Breast epithelium (tissue), 4 donors: ENCODE measurements at places on chromosomes 6 and 20.
A peak's percentile ranks its signal among the peaks of the same experiment; 100 is the strongest.

- H3K27me3 ChIP-seq, result no peaks in the 10 kb centered on the region
- H3K27ac ChIP-seq, result no peak overlapping the region
- DNase-seq, result no peak
- no peaks in the 10 kb centered on the region for H3K4me1 ChIP-seq
Measured at GRCh38 chr20:4087923-4088322, 72.6 kb upstream of the RNF24 start.

- H3K36me3 ChIP-seq, result no peaks in the 10 kb centered on the region
- H3K27ac ChIP-seq, result no peak overlapping the region
Measured at GRCh38 chr20:30513050-30513628, 744.3 kb upstream of the DEFB115 start.

- peak overlapping the region; percentile 80 for H3K27ac ChIP-seq
- H3K4me3 ChIP-seq, result no peak overlapping the region
- peak; percentile 72 for DNase-seq
- H3K4me1 ChIP-seq, result peaks cover 8% of the 10 kb centered on the region
Measured at GRCh38 chr6:56370127-56370540, 122.8 kb upstream of the COL21A1 start.

DNA sequence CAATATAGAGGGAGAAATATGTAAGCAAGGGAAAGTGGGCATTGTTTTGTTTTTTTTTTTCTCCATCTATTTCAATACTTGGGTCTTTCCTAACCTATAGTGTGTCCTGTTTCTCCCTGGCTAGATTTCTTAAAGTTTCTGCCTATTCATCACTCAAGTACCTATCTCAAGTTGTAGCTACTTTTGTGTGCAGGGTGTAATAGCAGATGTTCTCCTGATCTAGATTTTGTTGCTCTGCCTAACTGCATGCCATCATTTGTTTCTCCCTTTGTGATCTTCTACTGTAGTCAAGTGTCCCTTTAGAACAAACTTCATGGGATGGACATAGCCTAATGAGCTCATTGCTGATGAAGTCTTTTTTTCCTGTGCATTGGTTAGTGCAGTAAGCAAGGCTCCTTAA, 45.8 kb downstream of the TOP1 start:
- H3K36me3 ChIP-seq, result no peaks in the 10 kb centered on the region
- no peaks in the 10 kb centered on the region for H3K4me1 ChIP-seq
- H3K27me3 ChIP-seq, result no peaks in the 10 kb centered on the region
- no peak overlapping the region for H3K27ac ChIP-seq

- DNase-seq, result peak; percentile 85
- H3K36me3 ChIP-seq, result no peaks in the 10 kb centered on the region
- H3K4me1 ChIP-seq, result peaks cover 10% of the 10 kb centered on the region
- H3K4me3 ChIP-seq, result no peak overlapping the region
Measured at GRCh38 chr20:44747166-44748004, 1.7 kb downstream of the KCNK15 start.

GRCh38 chr6:119501798-119502483, 152.4 kb upstream of the MAN1A1 start:
- no peaks in the 10 kb centered on the region for H3K36me3 ChIP-seq
- no peak for DNase-seq
- no peak overlapping the region for H3K27ac ChIP-seq
- H3K27me3 ChIP-seq, result no peaks in the 10 kb centered on the region
- no peaks in the 10 kb centered on the region for H3K4me1 ChIP-seq
- H3K4me3 ChIP-seq, result no peak overlapping the region

- H3K4me1 ChIP-seq, result no peaks in the 10 kb centered on the region
- H3K4me3 ChIP-seq, result no peak overlapping the region
- no peaks in the 10 kb centered on the region for H3K36me3 ChIP-seq
- H3K27me3 ChIP-seq, result no peaks in the 10 kb centered on the region
- no peak for DNase-seq
- H3K27ac ChIP-seq, result no peak overlapping the region
Measured at GRCh38 chr6:131999545-132000146, 48.5 kb upstream of the CCN2 start.

- no peaks in the 10 kb centered on the region for H3K4me1 ChIP-seq
- no peaks in the 10 kb centered on the region for H3K36me3 ChIP-seq
- no peak for DNase-seq
- H3K4me3 ChIP-seq, result no peak overlapping the region
Measured at GRCh38 chr6:150298030-150298380, 70.8 kb upstream of the IYD start.

- no peaks in the 10 kb centered on the region for H3K4me1 ChIP-seq
- no peaks in the 10 kb centered on the region for H3K36me3 ChIP-seq
- no peak for DNase-seq
- H3K4me3 ChIP-seq, result no peak overlapping the region
Measured at GRCh38 chr20:50229156-50229607, 38.6 kb downstream of the CEBPB start.

GRCh38 chr6:45746046-45746445, 269.6 kb downstream of the CLIC5 start:
- no peaks in the 10 kb centered on the region for H3K36me3 ChIP-seq
- H3K27ac ChIP-seq, result no peak overlapping the region
- no peaks in the 10 kb centered on the region for H3K27me3 ChIP-seq

GRCh38 chr6:30882759-30883684, 1.3 kb upstream of the DDR1 start:
- peak overlapping the region; percentile 98 for H3K27ac ChIP-seq
- H3K27me3 ChIP-seq, result no peaks in the 10 kb centered on the region
- peaks cover 8% of the 10 kb centered on the region for H3K4me1 ChIP-seq
- no peaks in the 10 kb centered on the region for H3K36me3 ChIP-seq
- H3K4me3 ChIP-seq, result peak overlapping the region; percentile 84

GRCh38 chr6:104170401-104170800, 689.3 kb downstream of the HACE1 start:
- no peak for DNase-seq
- no peaks in the 10 kb centered on the region for H3K36me3 ChIP-seq
- H3K4me3 ChIP-seq, result no peak overlapping the region

GRCh38 chr6:7769702-7770101, 43.8 kb downstream of the BMP6 start:
- no peaks in the 10 kb centered on the region for H3K27me3 ChIP-seq
- H3K4me1 ChIP-seq, result no peaks in the 10 kb centered on the region
- no peak overlapping the region for H3K4me3 ChIP-seq
- no peak for DNase-seq
- no peaks in the 10 kb centered on the region for H3K36me3 ChIP-seq

GRCh38 chr20:36040571-36040970, 72.2 kb downstream of the CNBD2 start:
- no peaks in the 10 kb centered on the region for H3K27me3 ChIP-seq
- no peak for DNase-seq
- H3K36me3 ChIP-seq, result no peaks in the 10 kb centered on the region
- H3K4me3 ChIP-seq, result no peak overlapping the region
- H3K4me1 ChIP-seq, result no peaks in the 10 kb centered on the region

DNA sequence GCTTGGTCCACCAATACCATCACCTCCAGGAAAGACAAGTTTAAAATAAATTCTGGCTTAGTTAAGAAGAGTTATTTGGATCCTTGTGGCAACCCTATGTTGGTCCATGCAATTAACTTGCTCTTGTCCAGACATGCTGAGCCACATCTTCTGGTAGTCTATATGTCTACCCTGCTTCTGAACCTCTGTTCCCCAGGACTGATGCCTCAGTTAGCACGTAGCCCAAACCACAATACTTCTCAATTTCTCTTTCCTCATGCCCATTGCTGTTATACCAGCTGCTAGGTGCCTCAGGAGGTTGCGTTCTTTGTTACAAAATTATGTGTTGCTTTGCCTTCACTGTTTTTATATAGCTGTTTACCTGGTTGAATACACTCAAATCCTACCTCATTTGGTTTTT, 116.4 kb upstream of the KCNQ5 start:
- H3K27me3 ChIP-seq, result no peaks in the 10 kb centered on the region
- no peak overlapping the region for H3K4me3 ChIP-seq
- H3K36me3 ChIP-seq, result no peaks in the 10 kb centered on the region
- no peaks in the 10 kb centered on the region for H3K4me1 ChIP-seq

GRCh38 chr20:18788021-18788420, 25.6 kb upstream of the SCP2D1 start:
- DNase-seq, result no peak
- H3K4me1 ChIP-seq, result no peaks in the 10 kb centered on the region
- no peak overlapping the region for H3K4me3 ChIP-seq
- H3K36me3 ChIP-seq, result no peaks in the 10 kb centered on the region

- no peaks in the 10 kb centered on the region for H3K27me3 ChIP-seq
- DNase-seq, result no peak
- H3K4me1 ChIP-seq, result peaks cover 9% of the 10 kb centered on the region
Measured at GRCh38 chr6:168012431-168013249, 15.2 kb downstream of the KIF25 start.

- H3K36me3 ChIP-seq, result no peaks in the 10 kb centered on the region
- no peaks in the 10 kb centered on the region for H3K4me1 ChIP-seq
- H3K4me3 ChIP-seq, result no peak overlapping the region
- no peak overlapping the region for H3K27ac ChIP-seq
- H3K27me3 ChIP-seq, result no peaks in the 10 kb centered on the region
- DNase-seq, result no peak
Measured at GRCh38 chr6:20879526-20879925, 345.3 kb downstream of the CDKAL1 start.

DNA sequence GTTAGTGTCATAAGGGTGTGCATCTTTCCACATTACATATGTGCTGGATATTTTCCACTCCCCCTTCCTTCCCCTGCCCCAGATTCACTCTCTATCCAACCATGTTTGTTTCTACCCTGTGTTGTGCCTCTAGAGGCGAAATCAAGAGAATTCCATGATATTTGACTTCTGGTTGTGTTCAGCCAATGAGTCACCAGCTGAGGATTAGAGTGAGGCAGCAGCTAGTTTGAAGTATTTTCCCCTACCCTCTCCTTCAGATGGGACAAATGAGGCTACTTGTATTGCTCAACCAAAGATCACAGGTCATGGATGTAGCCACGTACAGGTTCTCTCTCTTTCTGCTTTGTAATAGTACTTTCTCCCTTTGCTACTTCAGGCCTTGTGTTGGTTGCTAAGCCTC, 24.5 kb upstream of the OR2J2 start:
- no peak overlapping the region for H3K4me3 ChIP-seq
- H3K36me3 ChIP-seq, result no peaks in the 10 kb centered on the region
- no peak for DNase-seq
- no peak overlapping the region for H3K27ac ChIP-seq

DNA sequence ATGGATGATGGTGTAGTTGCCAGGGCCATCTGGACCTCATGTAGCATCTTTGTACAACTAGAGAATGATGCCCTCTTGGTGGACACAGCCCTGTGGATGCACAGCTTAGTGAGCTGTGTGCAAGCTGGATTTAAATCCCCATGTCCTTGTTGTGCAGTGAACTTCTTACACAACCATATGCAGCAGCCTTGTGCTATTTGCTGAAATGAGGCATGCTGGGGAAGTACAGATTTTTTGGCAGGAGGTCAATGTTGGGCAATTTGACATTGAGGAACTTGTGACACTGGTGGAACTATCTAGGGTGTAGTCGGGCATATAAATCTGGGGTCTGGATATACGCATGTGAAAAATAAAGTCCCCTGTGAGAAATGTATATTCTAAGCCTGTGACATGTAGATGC, 5.8 kb upstream of the CDC5L start:
- H3K4me1 ChIP-seq, result no peaks in the 10 kb centered on the region
- no peak overlapping the region for H3K4me3 ChIP-seq
- no peak for DNase-seq
- H3K27ac ChIP-seq, result no peak overlapping the region
- no peaks in the 10 kb centered on the region for H3K36me3 ChIP-seq

DNA sequence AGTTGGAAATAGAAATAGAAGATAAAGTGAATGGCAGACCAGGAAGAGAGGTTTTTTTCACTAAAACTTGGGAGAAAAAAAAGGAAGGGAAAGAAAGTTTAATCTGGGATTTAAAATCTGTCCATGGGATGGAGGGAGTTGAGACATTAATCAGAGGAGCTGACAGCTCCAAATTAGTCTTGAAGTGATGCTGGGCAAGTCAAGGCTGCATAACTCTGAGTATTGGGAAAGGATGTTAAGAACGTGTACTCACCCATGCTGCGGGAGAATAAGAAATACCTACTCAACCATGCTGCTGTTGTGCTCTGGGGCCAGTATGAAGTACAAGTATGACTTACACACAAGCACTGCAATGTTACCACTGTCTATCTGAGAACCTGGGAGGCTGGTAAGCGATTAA, 47.5 kb downstream of the SNRNP48 start:
- no peak for DNase-seq
- H3K27me3 ChIP-seq, result no peaks in the 10 kb centered on the region

GRCh38 chr6:54813892-54814291, 32.7 kb upstream of the FAM83B start:
- no peak overlapping the region for H3K27ac ChIP-seq
- no peak for DNase-seq
- no peaks in the 10 kb centered on the region for H3K4me1 ChIP-seq
- H3K4me3 ChIP-seq, result no peak overlapping the region
- no peaks in the 10 kb centered on the region for H3K36me3 ChIP-seq

DNA sequence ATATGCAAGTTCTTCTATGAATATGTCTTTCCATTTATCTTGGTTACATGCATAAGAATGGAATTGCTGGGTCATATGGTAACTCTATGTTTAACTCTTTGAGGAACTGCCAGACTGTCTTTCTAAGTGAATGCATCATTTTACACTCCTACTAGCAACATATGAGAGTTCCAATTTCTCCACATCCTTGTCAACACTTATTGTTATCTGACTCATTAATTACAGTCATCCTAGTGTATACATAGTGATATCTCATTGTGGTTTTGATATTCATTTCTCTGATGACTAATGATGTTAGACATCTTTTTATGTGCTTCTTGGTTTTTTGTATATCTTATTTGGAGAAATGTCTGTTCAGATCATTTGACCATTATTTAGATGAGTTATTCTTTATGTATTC, 96.7 kb upstream of the LAMP5 start:
- H3K4me1 ChIP-seq, result no peaks in the 10 kb centered on the region
- H3K4me3 ChIP-seq, result no peak overlapping the region
- no peak for DNase-seq
- no peaks in the 10 kb centered on the region for H3K27me3 ChIP-seq

DNA sequence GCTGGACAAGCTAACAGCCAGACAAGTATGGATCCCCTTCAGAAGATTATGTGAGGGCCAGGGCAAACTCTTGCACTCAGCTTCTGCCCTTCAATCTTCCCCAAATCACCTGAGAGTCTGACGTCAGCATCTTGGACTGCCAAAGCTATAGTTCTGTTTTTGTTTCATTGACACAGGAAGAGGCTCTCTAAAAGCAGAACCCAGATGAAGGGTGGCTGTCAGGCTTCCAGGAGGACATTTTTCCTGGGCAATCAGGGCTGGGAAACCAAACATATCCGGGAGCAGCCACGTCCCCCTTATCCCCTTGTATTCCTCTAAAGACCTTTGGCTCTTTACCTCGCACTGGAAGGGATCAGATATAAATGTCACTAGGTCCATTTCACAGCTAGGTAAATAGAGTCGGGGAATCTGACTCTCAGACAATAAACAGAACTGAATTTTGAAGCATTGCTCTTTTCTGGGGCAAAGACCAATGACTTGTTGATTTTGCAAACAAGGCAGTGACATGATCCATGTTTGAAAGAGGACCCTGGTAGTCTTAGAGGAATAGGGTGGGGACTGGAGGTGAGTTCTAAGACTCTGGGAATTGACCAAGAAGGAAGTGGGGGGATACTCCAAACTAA, 13.3 kb downstream of the MAFB start:
- H3K4me3 ChIP-seq, result no peak overlapping the region
- peak overlapping the region; percentile 39 for H3K27ac ChIP-seq
